ENCODE measurements at places on chromosomes 7 and 10.

DNA sequence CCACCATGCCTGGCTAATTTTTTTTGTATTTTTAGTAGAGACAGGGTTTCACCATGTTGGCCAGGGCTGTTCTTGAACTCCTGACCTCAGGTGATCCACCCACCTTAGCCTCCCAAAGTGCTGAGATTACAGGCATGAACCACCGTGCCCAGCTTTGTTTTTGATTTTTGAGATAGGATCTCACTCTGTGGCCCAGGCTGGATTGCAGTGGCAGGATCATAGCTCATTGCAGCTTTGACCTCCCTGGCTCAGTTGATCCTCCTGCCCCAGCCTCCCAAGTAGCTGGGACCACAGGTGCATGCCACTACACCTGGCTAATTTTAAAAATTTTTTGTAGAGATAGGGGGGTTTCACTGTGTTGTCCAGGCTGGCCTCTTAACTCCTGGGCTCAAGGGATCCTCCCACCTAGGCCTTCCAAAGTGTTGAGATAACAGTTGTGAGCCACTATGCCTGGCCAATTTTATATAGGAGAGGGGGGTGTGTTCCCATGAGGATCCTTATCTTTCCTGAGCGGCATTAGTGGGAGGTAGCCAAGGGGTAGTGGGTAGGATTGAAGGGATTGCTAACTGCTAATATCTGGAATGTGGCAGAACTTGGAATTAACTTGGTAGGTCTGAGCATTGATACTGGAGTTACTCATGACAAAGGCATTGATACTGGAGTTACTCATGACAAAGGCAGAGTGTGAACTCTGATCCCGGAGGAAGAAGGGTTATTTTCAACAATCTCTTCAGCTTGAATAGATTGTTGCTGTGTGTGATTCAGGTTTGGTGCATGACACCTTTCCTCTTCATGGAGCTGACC lies 1.0 kb upstream of the NOLC1 start:
- DNase-seq = peak; percentile 46

GRCh38 chr7:149867762-149868622 lies 5.8 kb upstream of the ATP6V0E2 start:
- DNase-seq = no peak

- DNase-seq = no peak
Observed at GRCh38 chr7:137801003-137801402, 45.8 kb downstream of the DGKI start.

- DNase-seq = peak; percentile 92
Observed at GRCh38 chr7:120988591-120989256, at the start of gene CPED1. Gene CPED1, plus strand, starts transcription at chr7:120988711. Its CDS starts 911 bp downstream, at chr7:120989622.

DNA sequence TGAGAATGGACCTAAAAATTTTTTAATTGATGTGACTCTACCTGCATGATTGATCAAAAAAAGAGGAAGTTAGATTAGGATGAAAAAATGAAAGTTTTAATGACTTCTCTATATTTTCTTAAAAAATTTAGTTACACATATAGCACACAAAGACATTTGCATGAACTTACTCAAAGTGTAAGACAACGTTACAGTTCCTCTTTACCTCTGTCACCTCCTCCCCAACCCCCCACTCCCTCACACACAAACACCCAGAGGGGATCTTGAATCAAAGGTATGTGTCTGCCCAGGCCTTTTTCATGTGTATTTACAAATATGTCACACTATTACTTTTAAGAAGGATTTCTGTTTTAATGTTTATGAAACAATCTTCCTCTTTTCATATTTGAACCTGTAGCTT lies 20.6 kb upstream of the CDCA7L start:
- DNase-seq = no peak

- no peak for DNase-seq
Observed at GRCh38 chr7:18393465-18394118, 102.0 kb upstream of the HDAC9 start.

DNA sequence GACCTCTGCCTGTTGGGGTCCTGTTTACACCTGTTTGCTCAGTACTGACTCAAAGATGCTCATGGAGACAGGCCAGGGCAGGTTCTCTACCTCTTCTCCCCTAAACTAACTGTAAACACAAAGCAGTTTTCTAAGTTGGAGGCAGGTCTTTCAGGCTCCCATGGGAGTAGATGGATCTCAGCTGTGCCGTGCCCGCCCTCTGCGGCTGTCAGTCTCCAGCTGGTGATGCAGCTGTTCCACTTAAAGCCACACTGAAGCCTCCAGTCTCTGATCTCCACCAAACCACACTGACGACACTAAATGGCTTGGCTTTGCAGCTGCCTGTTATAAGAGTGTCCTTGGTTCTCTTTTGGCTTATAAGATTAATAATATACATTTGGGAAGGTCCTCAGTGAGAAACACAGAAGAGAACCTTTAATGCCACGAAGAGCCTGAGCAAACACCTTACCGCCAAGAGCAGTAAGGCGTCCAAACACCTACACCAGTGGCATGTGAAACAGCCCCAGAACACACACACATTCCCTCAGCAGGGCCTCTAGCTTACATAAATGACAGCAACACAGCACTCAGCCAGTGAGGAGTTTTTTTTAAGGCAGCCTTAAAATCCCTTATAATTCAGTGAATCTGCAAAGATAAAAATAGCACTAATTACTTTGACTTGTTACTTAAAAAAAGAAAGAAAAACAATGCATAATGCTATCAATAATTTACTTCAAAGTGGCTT lies 60.4 kb upstream of the KCNIP2 start:
- DNase-seq = peak; percentile 78

DNA sequence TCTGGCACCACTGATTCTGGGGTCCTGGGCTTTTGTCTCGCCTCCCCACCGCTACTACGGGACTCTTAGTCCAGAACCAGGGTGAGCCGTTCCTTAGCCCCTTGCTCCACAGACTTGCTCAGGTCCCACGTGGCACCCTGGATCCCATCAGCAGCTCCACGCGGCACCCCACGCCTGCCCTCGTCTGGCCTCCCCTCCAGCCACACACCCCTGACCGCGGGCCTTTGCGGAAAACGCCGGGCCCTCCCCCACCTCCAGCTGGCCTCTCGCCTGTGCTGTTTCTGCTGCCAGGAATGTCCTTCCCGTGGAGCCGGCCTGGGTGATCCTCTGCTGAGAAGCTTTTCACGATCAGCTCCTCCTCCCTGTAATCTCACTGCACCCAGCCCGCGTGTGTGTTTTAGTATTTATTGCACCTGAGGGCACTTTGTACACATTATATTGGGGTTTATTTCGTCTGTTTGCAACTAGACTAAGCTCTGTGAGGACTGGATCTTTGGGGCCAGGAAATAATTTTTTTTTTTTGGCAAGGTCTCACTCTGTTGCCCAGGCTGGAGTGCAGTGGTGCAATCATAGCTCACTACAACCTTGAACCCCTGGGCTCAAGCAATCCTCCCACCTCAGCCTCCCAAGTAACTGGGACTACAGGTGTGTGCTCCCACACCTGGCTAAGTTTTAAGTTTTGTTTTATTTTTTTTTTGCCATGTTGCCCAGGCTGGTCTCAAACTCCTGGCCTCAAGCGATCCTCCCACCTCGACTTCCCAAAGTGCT lies 10.5 kb upstream of the TTYH3 start:
- peak; percentile 82 for DNase-seq

DNA sequence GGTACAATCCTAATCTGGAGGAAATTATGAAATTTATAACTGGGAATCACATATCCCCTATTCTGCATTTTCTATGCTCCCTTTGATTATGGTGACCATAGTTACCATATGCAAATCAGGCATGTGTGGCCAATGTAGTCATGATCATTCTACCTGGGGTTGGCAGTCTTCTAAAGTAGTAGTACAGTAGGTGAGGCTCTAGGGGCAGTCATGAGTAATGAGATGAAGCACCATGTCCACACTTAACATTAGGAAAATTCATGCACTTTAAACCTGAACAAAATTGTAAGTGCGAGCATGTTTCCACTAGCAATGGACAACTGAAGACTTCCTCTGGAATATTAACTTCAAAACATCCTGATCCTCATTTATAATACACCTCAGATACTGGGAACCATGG lies 545.9 kb downstream of the SUGCT start:
- DNase-seq = no peak

GRCh38 chr7:28163949-28164348 lies 16.6 kb downstream of the JAZF1 start:
- DNase-seq = no peak

- no peak for DNase-seq
Observed at GRCh38 chr7:87474533-87475358, 734 bp downstream of the ABCB4 start.

DNA sequence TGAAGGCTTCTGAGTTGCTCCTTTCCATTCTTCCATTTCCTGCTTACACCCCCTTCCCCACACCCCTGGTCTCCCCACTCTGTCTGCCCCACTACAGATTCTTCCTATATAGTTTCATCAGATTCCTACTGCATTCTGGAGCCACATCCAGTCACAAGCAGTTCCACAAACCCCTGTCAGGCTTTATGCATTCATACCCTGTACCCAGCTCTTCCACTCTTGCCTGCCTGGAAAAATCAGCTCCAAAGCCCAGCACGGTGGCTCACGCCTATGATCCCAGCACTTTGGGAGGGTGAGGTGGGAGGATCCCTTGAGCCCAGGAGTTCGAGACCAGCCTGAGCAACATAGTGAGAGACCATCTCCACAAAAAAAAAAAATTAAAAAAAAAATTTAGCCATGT lies 60.4 kb downstream of the C10orf67 start:
- no peak for DNase-seq

DNA sequence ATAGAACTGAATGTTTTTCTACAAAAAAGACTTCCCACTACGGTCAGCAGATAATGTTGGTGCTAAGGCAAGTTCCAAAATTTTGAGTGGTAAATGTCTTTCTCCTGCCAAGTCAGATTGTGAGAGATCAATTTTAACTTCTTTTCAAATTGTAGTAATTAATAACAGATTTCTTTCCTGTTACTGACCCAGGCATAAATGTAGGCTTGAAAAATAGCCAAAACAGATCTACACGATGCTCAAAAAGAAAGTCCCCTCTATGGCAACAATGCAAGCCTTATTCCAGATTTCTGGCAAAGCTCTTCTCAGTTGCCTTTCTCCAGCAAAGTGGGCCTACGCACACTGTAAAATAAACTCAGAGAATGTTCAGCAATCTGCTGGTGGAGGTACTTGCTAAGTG lies 641.0 kb upstream of the NRP1 start:
- no peak for DNase-seq

DNA sequence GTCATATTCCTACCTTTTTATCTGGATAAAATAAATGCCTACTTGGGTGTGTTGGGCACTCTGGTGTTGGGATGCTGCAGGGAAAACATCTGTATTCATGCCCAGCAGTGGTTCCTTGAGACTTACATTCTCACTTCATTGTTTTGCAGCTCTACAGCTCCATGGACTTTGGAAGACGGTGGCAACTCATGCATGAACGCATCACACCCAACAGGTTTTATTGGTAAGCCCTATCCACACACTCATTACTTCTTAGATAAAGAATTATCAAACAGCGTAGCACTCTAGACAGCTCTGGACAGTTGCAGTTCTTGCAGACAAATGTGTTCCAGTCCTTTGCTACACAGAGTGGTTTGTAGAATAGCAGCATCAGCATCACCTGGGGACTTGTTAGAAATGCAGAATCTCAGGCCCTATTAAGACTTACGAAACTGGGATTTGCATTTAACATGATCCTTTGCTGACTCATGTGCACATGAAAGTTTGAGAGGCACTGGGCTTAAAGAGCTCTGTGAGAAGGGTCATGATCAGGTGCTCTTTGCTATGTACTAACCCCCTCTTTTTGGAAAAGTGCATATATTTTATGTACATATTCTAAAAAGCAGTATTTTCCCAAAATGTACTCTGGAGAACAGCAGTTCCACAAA lies 401.9 kb downstream of the SORCS3 start:
- DNase-seq = no peak

DNA sequence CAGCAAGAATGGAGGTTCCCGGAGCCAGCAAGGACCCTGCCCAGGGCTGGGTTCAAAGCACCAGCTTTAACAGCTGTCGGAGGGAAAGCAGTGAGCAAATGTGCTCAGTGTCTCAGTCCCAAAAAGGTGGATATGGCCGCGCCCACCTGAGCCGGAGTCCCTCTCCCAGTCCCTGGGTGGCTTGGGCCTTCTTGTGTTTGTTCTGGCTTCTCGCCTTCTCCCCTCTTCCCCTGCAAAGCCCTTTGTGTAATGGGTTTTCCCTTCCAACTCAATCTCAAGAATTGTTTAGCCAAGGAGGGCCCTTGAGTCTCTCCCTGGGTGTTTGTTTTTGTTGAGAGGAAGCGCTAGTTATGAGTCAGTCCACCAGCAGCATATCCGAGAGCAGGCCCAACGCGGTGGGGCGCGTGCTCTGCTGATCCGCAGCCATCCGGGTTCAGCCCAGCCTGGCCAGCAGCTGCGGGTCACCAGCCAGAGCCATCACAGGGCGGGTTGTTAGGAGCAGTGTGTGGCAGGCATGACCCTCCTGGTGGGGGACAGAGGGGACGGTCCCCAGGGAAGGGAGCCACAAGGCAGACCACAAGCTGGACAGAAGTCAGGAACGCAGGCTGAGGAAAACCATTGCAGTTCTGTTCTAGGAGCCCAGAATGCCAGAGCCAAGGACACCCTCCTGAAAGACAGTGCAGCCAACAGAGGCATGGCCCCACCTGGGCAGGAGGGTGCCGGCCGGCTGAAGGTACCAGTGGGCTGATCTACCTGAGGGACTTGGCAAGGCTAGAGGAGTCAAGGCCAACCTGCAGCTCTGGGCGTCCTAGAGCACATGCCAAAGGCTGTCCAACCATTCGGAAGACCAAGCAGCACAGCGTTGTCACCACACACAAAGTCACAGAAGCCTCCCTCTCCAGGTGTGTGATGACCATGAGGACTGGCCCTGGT lies 21.3 kb downstream of the CALML3 start:
- peak; percentile 73 for DNase-seq

DNA sequence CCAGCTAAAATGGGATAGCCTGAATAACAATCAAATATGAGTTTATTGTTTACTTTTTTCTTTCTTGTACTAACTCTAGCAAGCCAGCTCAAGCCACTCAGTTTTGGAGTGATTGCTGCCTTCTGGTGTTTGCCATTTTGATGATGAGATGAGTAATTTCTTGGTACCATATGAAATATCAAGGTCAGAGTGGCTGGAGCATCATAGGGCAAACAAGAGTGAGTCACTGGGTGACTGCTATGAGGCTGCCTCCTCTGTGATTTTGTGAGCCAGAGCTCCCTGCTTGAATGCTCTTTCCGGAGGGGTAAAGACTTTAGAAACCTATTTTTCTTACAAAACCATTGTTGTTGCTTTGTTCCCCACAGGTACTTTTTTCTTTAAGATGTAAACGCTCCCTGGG lies 295.6 kb downstream of the PRKG1 start:
- DNase-seq = no peak

DNA sequence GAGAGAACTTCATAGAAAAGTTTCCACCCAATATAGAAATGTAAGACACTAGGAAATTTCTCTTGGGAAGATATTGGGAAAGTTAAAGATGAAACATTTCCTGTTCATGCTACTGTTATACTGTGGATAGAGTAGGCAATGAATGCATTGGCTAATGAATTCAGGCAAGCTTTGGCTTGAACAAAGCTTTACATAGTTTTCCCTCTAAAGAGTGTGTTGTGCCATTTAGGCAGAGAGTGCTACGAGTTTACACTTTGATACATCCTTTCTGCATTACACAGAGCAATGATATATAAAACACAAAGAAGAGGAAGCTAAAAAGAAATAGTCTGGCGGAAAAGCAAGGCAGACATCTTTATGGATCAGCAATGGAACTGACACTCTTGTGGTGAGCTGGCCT lies 125.9 kb upstream of the SHH start:
- DNase-seq = no peak

Data from spleen (tissue), 13 donors.